ENCODE measurements at places on chromosomes 7 and 10. TPM values are rescaled to one million over a fixed set of nuclear protein-coding genes. Genes with fewer than 3 reads are reported as not detected.

GRCh38 chr10:103479135-103479534 is at the start of gene CALHM3:
TSS of gene CALHM3 (minus strand) at chr10:103479240. CDS start at chr10:103479032, 208 bp downstream.
- DNase-seq, result no peak

NAT16 gene
- not detected for total RNA-seq

ZNF680 gene
- 10.9 TPM for total RNA-seq

PRR15 gene
- not detected for total RNA-seq

ZNF503 gene
- 0.30 TPM for total RNA-seq

NOBOX gene
- total RNA-seq, result not detected

DNA sequence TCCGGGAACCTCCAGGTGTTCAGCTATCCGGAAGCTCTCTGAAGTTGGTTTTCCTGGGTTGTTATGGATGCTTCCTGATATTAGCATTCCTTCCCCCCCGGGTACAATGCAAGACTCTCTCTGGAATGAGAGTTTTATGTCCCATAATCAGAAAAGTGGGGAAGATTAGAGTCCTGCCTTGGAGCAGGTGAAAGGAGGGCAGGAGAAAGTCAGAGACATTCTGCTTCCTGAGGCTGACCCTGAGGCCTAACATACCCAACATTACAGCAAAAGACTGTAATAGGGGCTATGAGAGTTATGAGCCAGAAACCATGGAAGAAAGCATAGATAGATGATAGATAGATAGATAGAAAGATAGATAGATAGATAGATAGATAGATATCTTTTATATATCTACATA is 36.9 kb downstream of the PRPS1L1 start:
- DNase-seq, result no peak

UPK3BL2 gene
- 18.1 TPM for total RNA-seq

DNA sequence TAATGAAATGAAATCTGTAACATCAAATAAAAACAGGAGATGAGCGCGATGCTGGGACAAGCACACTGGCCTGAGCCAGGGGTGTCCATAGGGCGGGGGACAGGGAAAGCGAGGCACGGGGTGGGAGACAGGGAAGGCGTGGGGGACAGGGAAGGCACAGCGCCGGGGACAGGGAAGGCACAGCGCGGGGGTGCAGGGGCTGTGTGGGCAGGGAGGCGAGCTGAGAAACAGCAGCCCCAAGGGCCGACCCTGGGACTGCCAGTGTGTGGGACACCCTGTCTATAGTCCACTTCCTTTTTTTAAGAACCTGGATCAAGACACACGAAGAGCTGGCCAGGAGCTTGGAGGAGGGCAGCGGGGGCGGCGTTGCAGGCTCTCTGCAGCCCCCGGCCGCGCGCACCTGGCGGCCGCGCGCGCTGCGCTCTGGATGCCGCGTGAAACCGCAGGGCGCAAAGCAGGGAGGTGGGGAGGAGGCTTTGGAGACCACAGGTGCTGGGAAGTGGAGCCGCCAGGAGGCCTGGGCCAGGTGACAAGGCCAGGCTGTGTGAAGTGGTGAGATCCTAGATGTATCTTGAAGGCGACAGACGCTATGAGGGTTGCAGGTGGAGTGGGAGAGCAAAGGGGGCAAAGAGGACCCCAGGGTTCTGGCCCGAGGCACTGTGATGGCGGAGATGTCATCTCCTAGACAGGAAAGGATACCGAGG is 157.7 kb downstream of the COBL start:
- no peak for DNase-seq

DNA sequence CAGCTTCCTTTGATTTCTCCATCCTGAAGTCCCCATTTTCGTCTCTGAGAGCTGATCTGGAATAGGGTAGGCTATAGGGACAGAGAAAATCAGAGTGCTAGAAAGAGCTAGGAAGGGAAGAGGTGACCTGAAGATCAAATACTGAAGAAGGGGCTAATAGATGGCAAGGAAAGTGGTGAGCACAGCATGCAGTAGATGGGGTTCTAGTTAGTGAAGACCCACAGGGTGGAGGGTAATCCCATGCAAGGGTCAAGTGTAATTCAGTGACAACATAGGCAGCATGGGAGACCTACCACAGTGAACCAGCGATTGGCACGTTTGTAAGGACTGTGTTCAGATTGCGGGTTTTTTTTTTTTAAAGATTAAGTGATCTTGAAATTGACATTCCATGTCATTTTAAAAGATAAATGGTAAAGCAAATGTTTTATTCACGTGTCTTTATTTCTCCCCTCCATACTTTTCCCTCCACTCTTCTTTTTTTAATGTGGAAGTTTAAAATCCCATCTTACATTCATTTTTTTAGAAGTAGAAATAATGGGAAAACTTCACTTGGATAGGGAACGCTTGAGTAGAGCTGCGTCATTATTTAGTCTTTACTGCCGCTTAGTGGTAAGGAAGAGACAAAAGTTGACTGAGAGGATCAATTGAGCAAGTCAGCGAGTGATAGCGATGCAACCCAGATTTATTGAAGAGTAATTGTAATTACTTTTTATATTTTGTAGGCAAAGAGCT is 21.0 kb upstream of the ABI1 start:
- DNase-seq, result no peak

LRRN3 gene
- 28.0 TPM for total RNA-seq

- DNase-seq, result no peak
Observed at GRCh38 chr10:48931188-48931587, 8.5 kb downstream of the LRRC18 start.
